AG04449 (cell line): ENCODE measurements at places on chromosomes 11 and 22.

DNA sequence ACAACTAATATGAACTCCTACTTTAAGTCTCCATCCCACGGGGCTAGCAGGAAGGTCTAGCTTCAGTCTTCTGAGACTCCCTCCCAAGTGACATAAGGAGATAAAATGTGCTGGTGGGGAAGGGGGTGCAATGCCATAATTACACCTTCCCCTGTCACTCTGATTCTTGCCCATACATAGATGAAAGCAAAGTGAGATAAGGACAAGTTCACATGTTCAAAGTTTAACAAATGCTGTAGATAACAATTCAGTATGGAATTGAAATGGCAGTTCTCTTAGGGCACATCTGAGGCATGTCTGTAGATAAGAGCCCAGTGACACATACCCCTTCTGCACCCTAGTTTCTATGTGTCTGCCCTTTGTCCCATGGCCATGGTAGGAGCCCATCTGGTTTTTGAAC is 38.2 kb upstream of the PANX1 start:
- DNase-seq, result no peak

GRCh38 chr11:70573701-70574151 is 175.4 kb downstream of the CTTN start:
- DNase-seq, result no peak

- no peak for DNase-seq
These were observed 48.4 kb upstream of the CYP2D6 start for GRCh38 chr22:42178910-42179519.

GRCh38 chr11:27653990-27654758 is 46.1 kb downstream of the BDNF start:
- no peak for DNase-seq

DNA sequence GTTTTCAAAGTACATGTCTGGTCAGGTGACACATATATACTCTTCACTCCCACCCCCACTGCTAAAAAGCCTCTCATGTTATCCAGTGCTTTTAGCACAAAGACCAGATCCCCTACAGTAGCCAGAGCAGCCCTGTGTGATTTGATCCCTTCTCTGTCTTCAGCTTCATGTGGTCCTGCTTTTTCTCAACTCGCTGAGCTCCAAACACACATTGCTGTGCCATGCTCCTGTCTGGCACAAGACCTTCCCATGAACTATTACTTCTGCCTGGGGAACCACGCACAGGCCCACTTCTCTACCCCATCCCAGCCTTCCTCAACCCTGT is 127.1 kb downstream of the RASSF10 start:
- no peak for DNase-seq

DNA sequence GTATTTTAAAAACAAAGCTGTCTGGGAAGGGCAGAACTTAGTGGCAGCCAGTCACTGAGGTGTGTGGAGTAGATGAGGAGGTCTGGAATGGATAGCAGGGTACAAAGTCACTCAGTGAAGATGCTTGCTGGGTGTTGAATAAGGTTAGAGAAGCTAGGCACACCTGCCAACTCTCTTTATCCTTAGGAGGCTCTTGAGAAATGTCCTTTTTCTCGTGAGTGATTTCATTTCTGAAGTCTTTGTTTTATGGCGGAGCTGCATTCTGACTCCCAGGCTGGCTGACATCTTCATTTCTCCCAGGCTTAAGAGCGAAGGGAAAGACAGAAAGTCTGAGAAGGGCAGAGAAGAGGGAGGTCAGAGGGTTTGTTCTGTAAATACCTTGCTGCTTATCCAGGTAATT is 31.0 kb downstream of the CECR2 start:
- no peak for DNase-seq
